Chondrocyte (in vitro differentiated cells): ENCODE measurements at places on chromosomes 11 and 22. TPM values are rescaled to one million over a fixed set of nuclear protein-coding genes. Genes with fewer than 3 reads are reported as not detected.

DNA sequence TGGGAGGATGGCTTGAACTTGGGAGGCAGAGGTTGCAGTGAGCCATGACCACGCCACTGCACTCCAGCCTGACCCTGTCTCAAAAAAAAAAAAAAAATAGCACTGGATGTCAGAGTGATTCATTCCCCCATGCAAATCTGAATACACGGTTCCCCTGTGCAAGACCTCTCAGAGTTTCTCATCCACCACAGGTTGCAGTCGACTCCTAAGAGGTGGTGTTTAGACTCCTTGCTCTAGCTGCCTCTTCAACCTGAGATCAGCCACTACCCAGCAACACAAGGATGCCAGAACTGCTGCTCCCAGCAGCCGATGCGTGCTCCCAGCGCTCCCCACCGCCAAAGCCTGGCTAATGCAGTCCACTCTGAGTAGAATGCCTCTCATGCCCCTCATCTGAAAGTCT is 97.5 kb downstream of the PARVA start:
- H3K4me1 ChIP-seq = peaks cover 49% of the 10 kb centered on the region
- H3K4me3 ChIP-seq = no peak overlapping the region
- peaks cover 31% of the 10 kb centered on the region for H3K36me3 ChIP-seq
- H3K27me3 ChIP-seq = no peaks in the 10 kb centered on the region
- no peak overlapping the region for H3K27ac ChIP-seq
- no peak for DNase-seq

- peaks cover 5% of the 10 kb centered on the region for H3K27me3 ChIP-seq
- no peak for DNase-seq
- H3K27ac ChIP-seq = peak overlapping the region; percentile 32
- peaks cover 5% of the 10 kb centered on the region for H3K36me3 ChIP-seq
- H3K4me1 ChIP-seq = peaks cover 30% of the 10 kb centered on the region
Observed at GRCh38 chr11:64285885-64286800, 495 bp downstream of the GPR137 start.

The HOATZ gene
- total RNA-seq = not detected in 3 replicates

DNA sequence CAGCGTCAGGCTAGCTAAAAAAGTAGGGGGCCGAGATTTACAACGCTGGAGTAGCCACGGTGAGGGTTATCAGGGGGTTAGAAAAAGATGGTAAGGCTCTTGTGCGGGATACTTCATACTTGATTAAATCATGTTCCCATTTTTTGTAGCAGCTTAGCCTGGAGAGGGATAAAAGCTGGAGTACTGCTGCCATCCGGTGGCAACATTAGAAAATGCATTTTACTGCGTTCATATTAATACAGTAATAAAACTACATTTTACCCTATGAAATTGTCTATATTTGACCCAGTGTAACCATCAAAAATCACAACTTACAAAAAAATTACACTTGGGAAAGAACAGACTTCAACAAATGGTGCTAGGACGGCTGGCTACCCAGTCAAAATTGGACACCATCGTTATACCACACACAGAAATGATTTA is 17.3 kb downstream of the RPUSD4 start:
- DNase-seq = no peak
- no peak overlapping the region for H3K27ac ChIP-seq
- H3K27me3 ChIP-seq = no peaks in the 10 kb centered on the region
- no peak overlapping the region for H3K4me3 ChIP-seq

DNA sequence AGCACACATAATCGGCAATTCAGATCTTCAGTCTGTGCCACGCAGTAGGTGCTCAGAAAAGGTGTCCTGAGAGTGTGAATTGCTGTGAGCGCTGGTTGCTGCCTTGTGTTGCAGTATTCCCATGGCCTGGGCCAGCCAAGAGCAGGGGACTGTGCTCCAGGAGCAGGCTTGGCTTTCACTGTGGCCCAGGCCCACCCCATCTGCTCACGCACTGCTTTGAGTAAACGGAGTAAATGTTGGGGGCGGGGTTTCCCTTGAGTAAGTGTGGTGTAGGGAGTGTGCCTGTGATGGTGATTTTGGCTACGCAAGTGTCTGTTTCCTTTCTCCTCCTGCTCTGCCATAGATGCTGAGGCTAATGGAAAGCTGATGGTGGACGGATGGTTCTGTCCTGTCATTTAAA is 2.3 kb downstream of the CTTN start:
- no peaks in the 10 kb centered on the region for H3K27me3 ChIP-seq
- DNase-seq = no peak
- H3K36me3 ChIP-seq = peaks cover 4% of the 10 kb centered on the region
- H3K4me3 ChIP-seq = peak overlapping the region; percentile 25
- peaks cover 44% of the 10 kb centered on the region for H3K4me1 ChIP-seq

- no peaks in the 10 kb centered on the region for H3K4me1 ChIP-seq
- no peaks in the 10 kb centered on the region for H3K36me3 ChIP-seq
- DNase-seq = no peak
- no peak overlapping the region for H3K27ac ChIP-seq
Observed at GRCh38 chr11:13051257-13051656, 42.1 kb downstream of the RASSF10 start.

GRCh38 chr11:71135112-71135511 is 117.3 kb downstream of the SHANK2 start:
- H3K27ac ChIP-seq = no peak overlapping the region
- DNase-seq = no peak
- H3K27me3 ChIP-seq = peaks cover 30% of the 10 kb centered on the region

DNA sequence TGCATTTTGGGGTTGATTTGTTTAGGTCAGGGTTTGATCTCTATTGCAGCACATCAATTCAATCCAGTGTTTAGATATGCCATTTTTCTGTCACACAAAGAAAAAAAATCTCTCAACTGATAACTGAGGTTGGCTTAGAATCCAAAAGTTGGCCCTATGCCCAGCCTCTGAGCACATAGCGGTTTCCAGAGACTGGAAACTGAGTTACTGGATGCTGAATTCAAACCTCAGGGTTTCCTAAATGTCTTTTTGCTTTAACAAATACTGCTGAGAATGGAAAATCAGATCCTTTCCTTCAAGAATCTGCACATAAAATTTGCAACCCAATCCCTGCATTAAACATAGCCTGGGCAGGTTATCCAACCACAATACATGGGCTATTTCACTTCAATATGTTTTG is 4.0 kb downstream of the P4HA3 start:
- no peak overlapping the region for H3K27ac ChIP-seq

DNA sequence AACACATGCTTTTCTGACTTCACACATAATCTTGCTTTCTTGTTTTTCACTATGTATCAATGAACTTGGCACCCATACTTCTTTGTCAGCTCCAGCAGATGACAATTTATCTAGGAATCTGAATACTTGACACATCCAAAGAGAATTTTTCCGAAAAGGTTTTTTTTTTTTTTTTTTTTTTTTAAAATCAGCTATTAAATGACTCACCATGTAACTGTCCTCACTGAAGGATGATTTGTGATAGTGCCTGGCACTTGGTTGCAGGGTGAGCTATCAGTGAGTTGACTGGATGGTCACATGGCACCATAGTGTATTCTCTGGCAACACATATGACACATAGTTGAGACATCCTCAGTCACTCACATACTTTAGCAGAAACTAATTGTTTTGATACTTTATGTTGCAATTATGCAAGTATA is 133.4 kb upstream of the E2F8 start:
- no peaks in the 10 kb centered on the region for H3K36me3 ChIP-seq
- no peak overlapping the region for H3K27ac ChIP-seq
- no peaks in the 10 kb centered on the region for H3K27me3 ChIP-seq
- no peak for DNase-seq
- peaks cover 25% of the 10 kb centered on the region for H3K4me1 ChIP-seq

GRCh38 chr11:6586434-6587359 is 16.7 kb downstream of the RRP8 start:
- no peak for DNase-seq
- peaks cover 19% of the 10 kb centered on the region for H3K36me3 ChIP-seq
- H3K4me1 ChIP-seq = no peaks in the 10 kb centered on the region
- H3K27me3 ChIP-seq = no peaks in the 10 kb centered on the region

GRCh38 chr22:49815641-49816091 is 12.0 kb downstream of the BRD1 start:
- H3K36me3 ChIP-seq = peaks cover 19% of the 10 kb centered on the region
- DNase-seq = no peak
- H3K4me1 ChIP-seq = peaks cover 28% of the 10 kb centered on the region
- H3K4me3 ChIP-seq = no peak overlapping the region

The HMOX1 gene
- total RNA-seq = 1.9 to 9.4 TPM (median 8.8 TPM) in 3 replicates

GRCh38 chr11:35090125-35090524 is 48.8 kb upstream of the CD44 start:
- no peak overlapping the region for H3K4me3 ChIP-seq
- peaks cover 5% of the 10 kb centered on the region for H3K36me3 ChIP-seq
- no peak for DNase-seq
- H3K4me1 ChIP-seq = peaks cover 38% of the 10 kb centered on the region
- no peak overlapping the region for H3K27ac ChIP-seq

The PUS3 gene
- 7.7 to 10.0 TPM (median 8.4 TPM) in 3 replicates for total RNA-seq

DNA sequence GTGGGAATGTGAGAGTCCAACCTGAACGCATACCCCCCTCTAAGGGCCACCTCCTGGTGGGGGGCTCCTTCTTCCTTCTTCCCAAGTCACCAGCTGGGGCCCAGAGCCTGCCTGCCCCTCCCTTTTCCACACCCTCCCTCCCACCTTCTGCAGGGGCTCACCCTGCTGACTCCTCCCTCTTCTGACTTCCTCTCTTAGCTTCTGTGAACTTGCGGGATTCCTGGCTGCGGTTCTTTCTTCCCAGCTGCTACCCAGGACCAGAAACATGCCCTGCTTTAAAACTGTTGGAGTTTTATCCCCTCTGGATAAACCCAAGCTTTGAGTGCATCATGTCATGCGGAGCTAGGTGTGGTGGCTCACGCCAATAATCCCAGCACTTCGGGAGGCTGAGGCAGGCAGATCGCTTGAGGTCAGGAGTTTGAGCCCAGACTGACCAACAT is 10.2 kb downstream of the LRRC74B start:
- H3K27me3 ChIP-seq = peaks cover 3% of the 10 kb centered on the region
- H3K4me3 ChIP-seq = no peak overlapping the region
- no peaks in the 10 kb centered on the region for H3K36me3 ChIP-seq

The OR51I2 gene
- total RNA-seq = not detected in 3 replicates

DNA sequence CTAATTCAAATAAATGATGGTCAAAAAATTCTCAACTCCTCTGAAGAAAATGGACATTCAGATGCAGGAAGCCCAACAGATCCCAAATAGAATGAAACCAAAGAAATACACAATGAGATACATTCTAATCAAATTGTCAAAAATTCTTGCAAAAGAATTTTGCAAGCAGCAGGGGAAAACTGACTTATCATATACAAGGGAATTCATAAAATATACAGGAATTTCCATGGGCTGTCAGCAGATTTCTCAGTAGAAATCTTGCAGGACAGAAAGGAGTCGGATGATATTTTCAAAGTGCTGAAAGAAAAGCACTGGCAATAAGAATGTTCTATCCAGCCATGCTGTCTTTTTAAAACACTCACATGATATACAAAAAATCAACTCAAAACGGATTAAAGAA is 194.6 kb upstream of the ZC3H12C start:
- no peak overlapping the region for H3K27ac ChIP-seq
- peaks cover 7% of the 10 kb centered on the region for H3K27me3 ChIP-seq
- DNase-seq = no peak
- no peak overlapping the region for H3K4me3 ChIP-seq
- no peaks in the 10 kb centered on the region for H3K4me1 ChIP-seq

- H3K27me3 ChIP-seq = no peaks in the 10 kb centered on the region
- no peak overlapping the region for H3K4me3 ChIP-seq
- H3K4me1 ChIP-seq = peaks cover 10% of the 10 kb centered on the region
- no peak overlapping the region for H3K27ac ChIP-seq
- peaks cover 41% of the 10 kb centered on the region for H3K36me3 ChIP-seq
Observed at GRCh38 chr22:27896245-27896644, 22.8 kb downstream of the PITPNB start.

The CCDC157 gene
- 2.1 to 3.1 TPM (median 2.3 TPM) in 3 replicates for total RNA-seq

The MRGPRX4 gene
- total RNA-seq = not detected in 3 replicates

The MS4A8 gene
- not detected in 3 replicates for total RNA-seq

GRCh38 chr11:64378335-64378880 is 19.4 kb downstream of the RPS6KA4 start:
- H3K27me3 ChIP-seq = peaks cover 5% of the 10 kb centered on the region
- no peak overlapping the region for H3K4me3 ChIP-seq
- no peak for DNase-seq
- no peak overlapping the region for H3K27ac ChIP-seq
- H3K36me3 ChIP-seq = no peaks in the 10 kb centered on the region
- no peaks in the 10 kb centered on the region for H3K4me1 ChIP-seq

DNA sequence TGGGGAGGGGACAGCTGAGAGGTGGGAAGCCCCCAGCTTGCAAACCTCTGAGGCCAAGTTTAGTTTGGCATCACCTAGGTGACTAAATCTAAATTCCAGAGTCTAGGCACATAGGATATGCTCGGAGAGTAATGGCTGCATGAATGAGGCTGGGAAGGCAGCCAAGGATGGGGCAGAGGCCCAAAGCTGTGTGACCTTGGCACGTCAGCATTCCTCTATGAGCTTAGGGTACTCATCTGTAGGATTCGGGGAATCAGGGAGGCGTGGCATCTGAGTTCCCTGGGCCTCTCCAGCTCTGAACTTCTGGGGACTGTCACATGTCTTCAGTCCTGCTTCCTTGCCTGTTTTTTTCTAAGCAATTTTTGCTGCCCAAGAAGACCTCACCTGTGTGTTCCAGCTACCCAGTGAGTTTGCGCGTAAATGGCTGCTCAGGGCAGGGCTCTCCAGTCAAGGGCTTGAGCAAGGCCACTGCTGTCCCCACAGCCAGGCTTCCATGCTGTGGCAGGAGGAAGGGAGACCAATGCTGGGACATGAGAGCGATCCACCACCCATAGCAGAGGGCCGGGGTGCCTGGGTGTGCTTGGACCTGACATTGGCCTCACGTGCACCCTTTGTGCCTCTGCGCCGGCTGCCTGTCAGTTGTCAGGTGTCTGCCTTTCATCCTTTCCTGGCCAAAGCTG is 13.9 kb downstream of the DAGLA start:
- no peak for DNase-seq
- peaks cover 44% of the 10 kb centered on the region for H3K4me1 ChIP-seq
- no peak overlapping the region for H3K4me3 ChIP-seq
- H3K27me3 ChIP-seq = no peaks in the 10 kb centered on the region
- H3K36me3 ChIP-seq = no peaks in the 10 kb centered on the region
- H3K27ac ChIP-seq = no peak overlapping the region

DNA sequence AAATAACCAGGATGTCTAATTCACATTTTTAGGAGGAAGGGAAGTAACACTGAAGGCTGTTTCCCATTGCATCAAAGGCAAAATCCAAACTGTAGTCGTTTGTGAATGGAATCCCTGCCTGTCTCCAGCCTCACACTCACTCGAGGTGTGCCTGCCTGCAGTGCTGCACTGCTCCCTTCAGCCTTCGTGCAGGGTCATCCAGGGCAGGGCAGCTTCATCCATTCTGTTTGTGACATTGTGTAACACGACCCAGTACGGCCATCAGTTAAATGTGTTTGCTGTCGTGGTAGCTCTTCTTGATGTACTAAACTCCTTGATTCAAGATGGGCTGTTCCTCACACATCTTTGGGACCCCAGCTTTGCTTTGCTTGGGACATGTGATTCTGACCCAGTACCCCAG is 34.3 kb downstream of the LDLRAD3 start:
- no peak overlapping the region for H3K4me3 ChIP-seq
- no peak for DNase-seq
- H3K4me1 ChIP-seq = peaks cover 39% of the 10 kb centered on the region
- H3K27ac ChIP-seq = no peak overlapping the region
- no peaks in the 10 kb centered on the region for H3K27me3 ChIP-seq
- H3K36me3 ChIP-seq = peaks cover 3% of the 10 kb centered on the region
